ENCODE measurements at places on chromosomes 4 and X.

GRCh38 chr4:87270825-87271224, 50.4 kb upstream of the KLHL8 start:
- no peak for DNase-seq

- DNase-seq: no peak
These were observed 18.9 kb downstream of the LEF1 start for GRCh38 chr4:108149588-108150380.

DNA sequence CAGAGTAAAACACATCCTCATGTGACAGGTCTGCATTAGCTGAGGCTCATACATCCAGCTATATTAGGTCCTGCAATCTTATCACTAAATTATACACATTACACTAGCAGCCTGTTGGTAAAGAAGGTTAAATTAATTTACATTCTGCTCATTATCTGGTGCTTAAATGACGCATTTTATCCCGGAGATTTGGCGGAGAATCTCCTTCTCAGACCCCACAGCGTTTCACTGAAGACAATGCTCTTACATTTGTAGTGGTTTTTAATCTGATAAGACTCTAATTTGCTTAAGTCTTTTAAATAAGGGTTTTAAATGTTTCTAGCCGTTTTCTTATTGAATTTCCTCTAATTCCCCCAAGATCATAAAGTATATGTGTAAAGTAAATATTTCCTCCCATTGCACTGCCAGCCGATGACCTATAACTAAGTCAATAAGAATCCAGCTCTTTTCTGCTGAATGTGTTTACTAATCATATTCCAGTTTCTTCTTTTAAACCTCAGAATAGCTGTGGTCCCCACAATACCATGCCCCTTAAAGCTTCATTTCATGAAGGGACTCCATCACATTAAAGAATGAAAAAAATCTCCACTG, 2.1 kb upstream of the PITX2 start:
- DNase-seq: no peak

DNA sequence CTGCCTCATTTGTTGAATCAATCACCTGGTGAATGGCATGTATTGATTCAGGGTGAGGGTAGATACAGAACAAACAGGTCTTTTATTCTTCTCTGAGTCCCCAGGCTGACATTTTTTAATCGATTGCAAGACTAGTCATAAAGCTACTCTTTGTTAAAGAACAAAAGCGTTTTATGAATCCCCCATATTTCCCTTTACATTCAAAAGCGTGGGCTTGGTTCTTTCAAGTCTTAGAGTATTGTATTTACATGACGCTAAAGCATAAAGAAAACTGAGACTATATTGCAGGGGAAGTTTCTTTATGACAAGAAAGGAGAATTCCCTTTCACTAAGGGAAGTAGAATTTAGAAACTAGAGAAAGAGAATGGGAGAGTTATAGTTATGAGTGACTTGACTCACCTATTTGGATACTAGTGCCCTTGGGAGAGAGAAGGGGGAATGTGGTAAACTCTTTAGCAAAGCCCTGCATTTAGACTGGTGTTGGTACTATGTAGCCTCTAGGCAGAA, 69.3 kb upstream of the PDE5A start:
- DNase-seq: no peak

- no peak for DNase-seq
These were observed 44.2 kb downstream of the CCNI start for GRCh38 chr4:77031544-77031943.

DNA sequence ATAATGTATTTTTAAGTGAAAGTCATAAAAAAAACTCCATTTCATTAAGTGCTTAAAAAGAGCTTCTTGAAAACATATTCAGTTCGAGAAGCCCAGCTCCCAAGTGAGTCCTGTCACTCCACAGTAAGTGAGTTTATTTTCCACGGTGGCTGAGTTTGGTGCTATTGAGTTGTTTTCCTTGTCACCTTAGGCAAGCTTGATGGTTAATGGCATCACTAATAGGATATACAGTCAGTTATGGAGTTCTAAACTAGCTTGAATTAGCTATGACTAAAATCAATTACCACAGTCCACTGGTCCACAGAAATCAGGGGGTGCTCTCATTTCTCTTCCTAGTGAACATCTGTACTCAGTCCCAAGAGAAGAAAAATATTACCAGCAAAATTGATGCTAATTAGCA, 1526.2 kb upstream of the IGFBP7 start:
- DNase-seq: no peak

GRCh38 chrX:10172877-10173276, 16.1 kb downstream of the CLCN4 start:
- DNase-seq: no peak

DNA sequence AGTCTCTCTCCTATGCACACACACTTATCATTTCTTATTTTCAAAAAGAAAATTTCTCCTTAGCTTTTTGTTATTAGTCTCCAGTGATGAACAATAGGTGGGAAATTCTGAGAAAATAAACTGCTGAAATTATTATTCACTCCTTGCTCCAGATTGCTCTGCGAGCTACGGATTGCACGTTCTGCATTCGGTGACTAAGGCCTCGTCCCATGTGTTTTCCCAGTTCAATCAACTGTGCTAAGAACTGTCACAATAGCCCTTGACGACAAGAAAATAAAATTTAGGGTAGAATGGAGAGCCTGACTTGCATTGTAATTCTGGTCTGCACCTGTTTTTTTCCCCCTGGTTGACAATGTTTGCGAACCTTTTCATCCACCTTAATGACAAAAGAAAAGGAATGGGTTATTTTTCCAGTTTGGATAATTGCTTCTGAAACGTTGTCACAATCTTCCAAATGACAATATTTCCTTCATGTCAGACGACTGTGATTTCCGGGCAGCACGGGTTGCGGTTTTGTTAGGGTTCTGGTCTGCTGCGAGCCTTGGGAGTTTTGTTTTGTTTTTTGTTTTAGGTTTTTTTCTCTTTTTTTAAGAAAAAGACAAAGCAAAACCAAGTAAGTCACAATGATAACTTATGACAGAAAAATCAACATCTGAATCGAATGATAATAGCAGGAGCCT, 124.5 kb upstream of the NOCT start:
- no peak for DNase-seq

DNA sequence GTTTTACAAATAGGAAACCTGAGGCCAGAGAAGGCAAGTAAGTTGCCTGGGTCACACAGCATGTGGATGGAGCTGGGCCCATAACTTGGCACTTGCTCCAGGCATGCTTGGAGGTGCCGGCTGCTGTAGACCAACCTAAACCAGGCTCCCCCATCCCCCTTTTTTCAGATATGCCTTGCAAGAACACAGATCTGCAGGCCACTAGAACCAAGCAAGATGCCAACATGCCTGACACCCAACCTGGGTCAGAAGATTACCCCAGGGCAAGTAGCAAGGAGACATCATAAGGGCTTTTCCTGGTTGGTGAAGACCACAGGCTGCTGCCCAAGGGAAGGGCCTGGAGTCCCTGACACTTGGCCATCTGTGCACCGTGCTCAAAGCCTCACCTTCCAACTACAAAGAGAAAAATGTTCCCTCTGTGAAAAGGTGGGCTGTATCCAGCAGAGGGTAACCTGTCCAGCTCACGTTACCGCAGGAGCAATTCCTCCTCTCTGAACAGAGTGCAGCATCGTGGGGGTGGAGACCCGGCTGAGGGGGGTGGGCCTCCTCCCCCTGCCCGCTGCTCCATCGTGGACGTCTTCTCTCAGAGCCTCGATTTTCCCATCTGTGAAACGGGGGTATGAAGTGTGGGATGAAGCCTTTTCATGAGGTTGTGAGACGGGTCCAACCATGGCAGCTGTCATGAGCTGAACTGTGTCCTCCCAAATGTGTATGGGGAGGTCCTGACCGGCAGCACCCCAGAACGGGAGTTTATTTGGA, 23.0 kb downstream of the HMX1 start:
- no peak for DNase-seq

DNA sequence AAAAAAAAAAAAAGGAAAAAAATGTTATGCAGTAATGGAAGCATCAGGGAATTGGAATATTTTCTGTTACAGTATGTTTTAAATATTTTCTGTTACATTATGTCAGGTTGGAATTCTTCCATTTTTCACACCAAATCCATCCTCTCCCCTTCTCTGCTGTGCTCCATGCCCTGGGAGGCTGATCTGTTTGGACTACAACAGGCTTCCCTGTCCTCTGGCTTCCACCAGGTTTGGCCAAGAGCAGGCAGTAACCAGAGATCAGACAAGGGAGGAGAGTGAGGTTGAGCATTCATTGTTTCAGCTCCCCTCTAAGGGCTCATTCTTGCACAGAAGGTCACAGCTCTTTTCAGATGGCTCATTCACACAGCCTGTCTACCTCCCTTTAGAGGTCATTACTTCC, 11.7 kb upstream of the TMEM184C start:
- no peak for DNase-seq
